ENCODE measurements at places on chromosomes 3 and 15.

DNA sequence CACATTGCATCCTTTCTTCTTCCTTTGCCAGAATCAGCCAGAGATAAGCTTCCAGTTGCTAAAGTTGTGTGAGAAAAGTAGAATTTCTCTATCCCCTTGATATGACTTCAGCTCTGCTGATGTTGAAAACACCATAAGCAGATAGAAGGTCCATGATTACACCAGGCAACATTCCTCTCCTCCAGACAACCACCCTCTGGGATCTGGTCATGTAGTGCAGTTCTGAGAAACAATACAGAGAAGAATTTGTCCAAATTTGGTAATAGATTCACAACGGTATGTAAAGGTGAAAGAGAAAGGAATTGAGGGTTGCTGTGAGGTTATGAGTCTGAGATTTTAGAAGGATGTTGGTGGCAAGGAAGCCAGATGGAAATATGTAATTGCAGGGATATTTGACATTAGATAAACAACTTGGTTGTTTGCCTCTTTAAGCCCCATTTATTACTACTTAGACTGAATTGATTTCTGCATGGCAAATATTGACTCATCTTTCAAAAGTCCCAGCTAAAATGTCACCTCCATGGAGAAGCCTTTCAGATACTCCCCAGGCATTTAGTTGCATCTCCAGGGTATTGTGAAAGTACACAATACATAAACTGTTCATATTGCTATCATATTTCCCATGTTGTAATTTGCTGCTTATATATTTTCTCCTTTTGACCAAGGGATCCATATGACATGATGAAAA, 134.9 kb downstream of the GAP43 start:
- no peaks in the 10 kb centered on the region for H3K36me3 ChIP-seq
- H3K27me3 ChIP-seq, result no peaks in the 10 kb centered on the region
- DNase-seq, result no peak

- no peak overlapping the region for H3K4me3 ChIP-seq
- H3K27me3 ChIP-seq, result no peaks in the 10 kb centered on the region
- DNase-seq, result no peak
- H3K4me1 ChIP-seq, result no peaks in the 10 kb centered on the region
- H3K36me3 ChIP-seq, result no peaks in the 10 kb centered on the region
Observed at GRCh38 chr3:54353546-54353945, 231.2 kb downstream of the CACNA2D3 start.

GRCh38 chr3:46365737-46366524, 4.8 kb upstream of the CCR5 start:
- H3K27me3 ChIP-seq, result no peaks in the 10 kb centered on the region
- H3K27ac ChIP-seq, result no peak overlapping the region
- DNase-seq, result no peak
- no peak overlapping the region for H3K4me3 ChIP-seq

- no peaks in the 10 kb centered on the region for H3K4me1 ChIP-seq
- H3K27ac ChIP-seq, result no peak overlapping the region
- DNase-seq, result no peak
- no peak overlapping the region for H3K4me3 ChIP-seq
Observed at GRCh38 chr3:32865383-32865782, 47.6 kb downstream of the TRIM71 start.

GRCh38 chr3:35946854-35947515, 307.7 kb downstream of the ARPP21 start:
- H3K36me3 ChIP-seq, result no peaks in the 10 kb centered on the region
- H3K27ac ChIP-seq, result no peak overlapping the region
- no peaks in the 10 kb centered on the region for H3K27me3 ChIP-seq
- H3K4me3 ChIP-seq, result no peak overlapping the region
- DNase-seq, result no peak

- H3K4me1 ChIP-seq, result peaks cover 22% of the 10 kb centered on the region
- H3K4me3 ChIP-seq, result no peak overlapping the region
- no peak for DNase-seq
- H3K27ac ChIP-seq, result no peak overlapping the region
- no peaks in the 10 kb centered on the region for H3K36me3 ChIP-seq
Observed at GRCh38 chr15:68379058-68379758, 52.8 kb downstream of the ITGA11 start.

- DNase-seq, result peak; percentile 55
- peaks cover 4% of the 10 kb centered on the region for H3K4me1 ChIP-seq
- no peak overlapping the region for H3K4me3 ChIP-seq
- H3K27ac ChIP-seq, result no peak overlapping the region
- no peaks in the 10 kb centered on the region for H3K27me3 ChIP-seq
Observed at GRCh38 chr15:84992157-84992944, 10.7 kb downstream of the PDE8A start.

GRCh38 chr3:28682121-28682520, 333.5 kb upstream of the AZI2 start:
- no peak for DNase-seq
- no peaks in the 10 kb centered on the region for H3K4me1 ChIP-seq
- H3K36me3 ChIP-seq, result no peaks in the 10 kb centered on the region
- no peaks in the 10 kb centered on the region for H3K27me3 ChIP-seq
- H3K27ac ChIP-seq, result no peak overlapping the region

DNA sequence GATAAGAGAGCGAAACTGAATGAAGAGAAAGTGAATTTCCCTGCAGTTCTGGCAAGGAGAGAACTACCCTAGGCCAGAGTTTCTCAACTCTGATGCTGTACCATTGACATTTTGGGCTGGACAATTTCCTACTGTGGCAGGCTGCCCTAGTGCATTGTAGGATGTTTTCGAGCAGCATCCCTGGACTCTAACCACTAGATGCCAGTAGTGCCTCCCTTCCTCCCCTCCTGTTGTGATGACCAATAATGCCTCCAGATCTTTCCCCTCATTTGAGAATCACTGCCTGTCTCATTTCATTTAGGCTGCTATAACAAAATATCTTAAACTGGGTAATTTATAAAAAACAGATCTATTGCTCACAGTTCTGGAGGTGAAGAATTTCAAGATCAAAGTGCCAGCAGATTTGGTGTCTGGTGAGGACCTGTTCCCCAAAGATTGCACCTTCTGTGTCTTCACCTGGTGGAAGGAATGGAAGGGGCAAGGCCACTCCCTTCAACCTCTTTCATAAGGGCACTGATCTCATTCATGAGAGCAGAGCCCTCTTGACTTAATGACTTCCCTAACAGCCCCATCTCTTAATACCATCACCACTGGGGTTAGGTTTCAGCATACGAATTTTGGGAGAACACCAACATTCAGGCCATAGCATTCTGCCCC, 188.9 kb upstream of the MEIS2 start:
- no peak overlapping the region for H3K27ac ChIP-seq
- no peaks in the 10 kb centered on the region for H3K36me3 ChIP-seq
- peak; percentile 7 for DNase-seq
- no peaks in the 10 kb centered on the region for H3K27me3 ChIP-seq

GRCh38 chr15:48888191-48888590, 10.3 kb downstream of the EID1 start:
- no peak overlapping the region for H3K27ac ChIP-seq
- no peaks in the 10 kb centered on the region for H3K36me3 ChIP-seq
- H3K4me3 ChIP-seq, result no peak overlapping the region

GRCh38 chr3:107512108-107512507, 10.7 kb upstream of the BBX start:
- H3K27me3 ChIP-seq, result no peaks in the 10 kb centered on the region
- DNase-seq, result no peak
- H3K4me3 ChIP-seq, result no peak overlapping the region
- H3K27ac ChIP-seq, result no peak overlapping the region
